ENCODE measurements at places on chromosomes 4 and X.

- DNase-seq, result no peak
Observed at GRCh38 chrX:31580227-31580626, 508.4 kb upstream of the FTHL17 start.

DNA sequence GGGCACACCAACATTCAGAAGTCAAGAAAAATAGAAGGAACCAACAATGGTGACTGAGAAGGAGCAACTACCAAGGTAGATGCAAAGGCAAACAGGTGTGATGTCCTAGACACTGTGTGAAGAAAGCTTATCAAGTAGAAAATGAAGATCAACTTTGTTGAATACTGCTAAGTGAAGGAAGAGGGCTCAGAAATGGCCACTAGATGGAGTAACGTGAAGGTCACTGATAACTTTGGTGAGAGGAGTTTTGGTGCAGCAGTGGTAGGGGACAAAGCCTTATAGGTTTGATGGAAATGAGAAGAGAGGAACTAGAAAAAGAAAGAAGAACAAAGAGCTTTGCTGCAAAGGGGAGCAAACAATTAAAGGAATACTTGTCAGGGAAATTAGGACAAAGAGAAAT lies 23.5 kb downstream of the OTC start:
- peak; percentile 4 for DNase-seq

GRCh38 chrX:17062065-17062464 lies 115.6 kb downstream of the REPS2 start:
- no peak for DNase-seq

DNA sequence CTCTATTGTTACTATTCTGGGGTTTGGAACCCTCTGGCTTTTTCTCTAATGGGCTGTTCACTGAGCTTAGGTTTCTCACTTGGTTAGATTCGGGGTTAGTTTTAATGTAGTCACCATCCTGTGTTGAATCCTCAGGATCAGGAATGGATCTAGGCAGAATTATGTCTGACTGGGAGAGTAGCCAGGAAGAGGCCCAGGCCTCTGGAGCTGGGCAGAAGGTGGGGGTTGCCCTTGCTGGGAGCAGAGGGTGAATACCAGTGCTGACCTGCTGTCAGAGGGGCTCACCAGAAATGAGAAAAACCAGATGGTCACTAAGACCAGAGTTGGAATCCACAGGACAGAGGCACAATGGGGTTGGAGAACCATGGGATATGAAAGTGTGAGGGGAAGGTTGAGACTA lies 126.6 kb upstream of the SLC4A4 start:
- DNase-seq, result no peak

- no peak for DNase-seq
Observed at GRCh38 chrX:10648614-10649013, 28.2 kb upstream of the MID1 start.

DNA sequence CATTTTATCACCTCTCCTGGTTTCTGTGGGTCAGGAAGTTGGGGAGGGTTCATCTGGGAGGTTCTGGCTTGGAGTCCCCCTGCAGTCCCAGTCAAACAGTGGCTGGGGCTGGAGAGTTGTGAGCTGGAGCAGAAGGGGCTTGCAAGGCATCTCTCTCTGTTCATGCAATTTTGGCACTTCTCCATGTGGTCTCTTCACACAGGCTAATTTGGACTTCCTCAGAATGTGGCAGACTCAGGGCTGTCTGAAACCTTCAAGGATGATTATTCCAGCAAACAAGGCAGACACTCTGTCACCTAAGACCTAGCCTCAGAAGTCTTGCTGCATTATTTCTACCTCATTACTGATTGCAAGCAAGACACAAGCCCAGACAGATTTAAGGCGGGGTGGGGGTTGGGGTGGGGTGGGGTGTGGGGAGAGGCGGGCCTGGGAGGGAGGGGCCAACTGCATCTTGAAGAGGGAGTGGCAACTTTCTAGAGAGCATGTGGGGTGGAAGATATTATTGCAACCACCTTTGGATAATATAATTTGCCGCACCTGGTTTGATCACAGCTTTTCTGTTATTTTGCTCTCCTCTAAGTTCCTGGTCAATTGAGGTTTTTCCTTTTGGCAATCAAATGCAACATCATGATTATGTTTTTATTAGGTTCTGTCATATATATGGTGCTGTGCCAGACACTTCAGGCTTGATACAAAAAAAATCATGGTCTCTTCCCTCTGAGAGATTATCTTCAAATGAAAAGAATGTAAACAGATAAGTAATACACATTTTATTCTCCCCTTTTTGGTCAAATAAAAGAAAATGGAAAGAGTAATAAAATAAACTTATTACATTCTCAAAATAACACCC lies 799.5 kb downstream of the RPA4 start:
- no peak for DNase-seq

GRCh38 chr4:185143601-185143969 lies 519 bp downstream of the SLC25A4 start:
- DNase-seq, result no peak

GRCh38 chr4:72338060-72338459 lies 231.0 kb downstream of the ADAMTS3 start:
- no peak for DNase-seq

DNA sequence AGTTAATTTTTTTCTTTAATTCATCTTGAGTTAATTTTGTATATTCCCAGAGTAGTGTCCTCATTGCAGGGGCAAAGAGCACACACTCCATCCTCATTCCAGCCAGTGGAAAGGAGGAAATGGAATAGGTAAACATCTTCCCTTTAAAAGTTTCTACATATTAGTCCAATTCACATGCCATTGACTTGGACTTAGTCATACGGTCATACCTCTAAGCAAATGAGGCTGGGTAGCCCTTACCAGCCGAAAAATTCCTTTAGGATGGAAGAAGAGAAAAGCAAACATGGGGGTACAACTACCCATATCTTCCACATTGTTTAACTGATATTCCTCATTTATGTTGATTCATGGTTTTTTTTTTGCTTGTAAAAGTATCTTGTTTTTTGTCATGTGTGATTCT lies 37.4 kb upstream of the NDP start:
- no peak for DNase-seq

- no peak for DNase-seq
Observed at GRCh38 chr4:110195561-110196205, 2.7 kb downstream of the ELOVL6 start.

- DNase-seq, result no peak
Observed at GRCh38 chr4:164894702-164895101, 17.7 kb downstream of the APELA start.

DNA sequence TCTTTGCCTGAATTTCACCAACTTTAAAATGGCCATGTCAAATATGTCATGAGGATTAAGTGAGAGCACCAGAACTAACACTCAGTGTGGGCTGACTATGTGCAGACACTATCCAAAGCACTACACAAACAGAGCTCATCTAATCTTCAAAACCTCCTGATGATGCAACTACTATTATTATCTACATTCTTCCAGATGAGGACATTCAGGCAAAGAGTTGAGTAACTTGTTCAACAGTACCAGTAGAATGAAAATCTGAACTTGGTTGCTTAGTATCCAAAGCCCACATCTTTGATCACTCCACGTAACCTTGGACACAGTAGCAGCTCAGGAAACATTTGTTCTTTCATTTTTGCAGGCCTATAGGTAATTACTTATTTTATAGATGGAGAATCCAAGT lies 90.1 kb downstream of the ATP8A1 start:
- no peak for DNase-seq

DNA sequence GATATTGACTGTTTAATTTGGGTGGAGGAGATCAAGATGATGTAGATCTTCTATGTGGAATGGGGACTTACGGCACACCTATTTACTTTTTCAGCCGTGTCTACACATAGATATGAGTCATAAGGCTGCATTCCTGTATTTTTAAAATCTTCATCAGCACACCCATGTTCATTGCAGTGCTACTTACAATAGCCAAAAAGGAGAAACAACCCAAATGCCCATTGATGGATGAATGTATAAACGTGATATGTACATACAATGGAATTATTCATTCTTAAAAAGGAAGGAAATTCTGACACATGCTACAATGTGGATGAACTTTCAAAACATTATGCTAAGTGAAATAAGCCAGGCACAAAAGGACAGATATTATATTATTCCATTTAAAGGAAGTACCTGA lies 98.6 kb downstream of the AASDH start:
- DNase-seq, result no peak

DNA sequence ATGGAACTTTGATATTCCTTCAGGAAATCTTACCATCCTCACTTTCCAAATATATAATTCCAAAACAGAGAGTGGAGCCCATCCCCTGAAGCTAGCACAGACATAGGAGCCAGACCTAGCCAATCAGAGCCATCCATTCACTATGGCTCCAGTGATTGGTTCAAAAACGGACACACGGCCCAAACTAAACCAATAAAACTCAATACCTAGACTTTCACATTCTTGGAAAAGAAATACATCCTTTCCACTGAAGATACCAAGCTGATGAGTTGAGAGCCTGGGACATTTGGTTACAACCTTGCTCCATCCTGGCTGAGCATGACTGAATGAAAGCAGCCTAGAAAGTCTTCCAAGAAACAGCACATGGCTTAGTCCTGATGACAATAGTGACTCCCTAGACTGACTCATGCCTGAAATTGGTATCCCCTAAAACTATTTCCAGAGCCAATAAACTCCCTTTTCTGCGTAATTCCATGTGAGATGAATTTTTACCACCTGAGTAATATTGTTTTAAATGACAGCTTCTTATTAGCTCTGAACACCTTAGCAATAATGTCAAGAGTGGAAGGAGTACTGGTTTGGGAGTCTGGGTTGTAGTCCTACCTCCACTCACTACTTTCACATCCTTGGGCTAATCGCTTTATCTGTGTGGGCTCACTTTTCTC lies 189.6 kb upstream of the LNX1 start:
- DNase-seq, result no peak

- no peak for DNase-seq
Observed at GRCh38 chrX:137545711-137546651, 19.9 kb upstream of the ZIC3 start.

DNA sequence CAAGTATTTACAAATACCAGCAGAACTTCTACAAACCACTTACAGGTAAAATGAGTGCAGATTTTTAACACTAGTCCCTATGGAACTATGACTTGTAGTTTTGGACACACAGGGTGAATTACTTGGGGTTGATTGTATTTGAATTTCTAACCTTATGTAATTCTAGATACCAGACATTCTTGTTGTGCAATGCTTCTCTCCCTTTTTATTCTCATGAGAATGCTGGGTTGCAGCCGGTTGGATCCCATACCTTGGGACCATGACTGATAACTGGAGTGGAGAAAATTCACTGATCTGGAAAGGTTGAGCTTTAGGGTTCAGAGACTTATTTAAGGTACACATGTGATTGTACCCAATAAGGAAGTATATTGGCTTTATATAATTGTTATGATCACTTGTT lies 8.8 kb downstream of the TET2 start:
- DNase-seq, result no peak
